ENCODE measurements at places on chromosomes 5 and 9. TPM values are rescaled to one million over a fixed set of nuclear protein-coding genes. Genes with fewer than 3 reads are reported as not detected.

RAD50 gene
- 27.0 TPM for total RNA-seq

TLX3 gene
- total RNA-seq, result not detected

SLC27A6 gene
- not detected for total RNA-seq

PDLIM4 gene
- total RNA-seq, result 153 TPM

EGFLAM gene
- total RNA-seq, result 22.4 TPM

ACOT12 gene
- not detected for total RNA-seq

UBQLN1 gene
- total RNA-seq, result 111 TPM

SAPCD2 gene
- total RNA-seq, result 16.1 TPM

GRCh38 chr5:96081276-96081858 lies 119.7 kb upstream of the ELL2 start:
- DNase-seq, result peak; percentile 88

GRCh38 chr9:138103111-138103848 lies 225.7 kb downstream of the CACNA1B start:
- DNase-seq, result no peak

- DNase-seq, result no peak
These were observed 101.0 kb downstream of the KCNT1 start for GRCh38 chr9:135802876-135803419.

- no peak for DNase-seq
These were observed 152.1 kb downstream of the EFNA5 start for GRCh38 chr5:107518616-107519015.

DNA sequence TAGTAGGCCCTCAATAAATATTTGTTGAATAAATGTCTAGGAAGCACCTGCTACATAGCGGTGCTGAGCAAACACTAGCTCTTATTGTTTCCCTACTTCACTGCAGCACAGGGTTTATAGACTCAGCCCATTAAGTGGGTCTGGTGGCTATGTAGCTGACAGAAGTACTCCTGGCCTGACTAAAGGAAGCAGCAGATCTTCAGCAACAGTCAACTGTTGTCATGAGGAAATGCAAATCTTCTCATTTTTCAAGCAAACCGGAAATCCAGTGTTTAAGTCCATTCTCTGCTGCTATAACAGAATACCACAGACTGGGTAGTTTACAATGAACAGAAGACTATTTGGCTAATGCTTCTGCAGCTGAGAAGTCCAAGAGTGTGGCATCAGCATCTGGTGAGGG lies 2.8 kb upstream of the TEX10 start:
- no peak for DNase-seq

- no peak for DNase-seq
These were observed 24.2 kb upstream of the HAPLN1 start for GRCh38 chr5:83744821-83745220.

GRCh38 chr5:69502767-69503488 lies 10.3 kb downstream of the OCLN start:
- peak; percentile 75 for DNase-seq

DNA sequence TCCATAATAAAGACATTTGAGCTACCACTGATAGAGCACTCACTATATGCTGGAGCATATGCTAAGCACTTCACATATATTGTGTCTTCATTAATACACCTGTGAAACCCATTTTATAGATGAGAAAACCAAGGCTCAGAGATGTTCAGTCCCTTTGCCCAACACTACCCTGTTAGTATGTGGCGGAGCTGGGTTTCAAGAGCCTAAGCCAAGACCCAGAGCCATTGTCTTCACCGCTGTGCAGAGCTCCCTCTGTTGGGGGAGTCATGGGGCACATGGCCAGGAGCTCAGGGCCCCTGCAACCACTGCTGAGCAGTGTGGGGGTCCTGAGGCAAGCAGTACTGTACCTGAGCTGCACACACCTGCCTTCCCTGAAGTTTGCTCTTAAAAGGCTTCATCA lies 37.3 kb upstream of the SLC25A51 start:
- DNase-seq, result no peak

GRCh38 chr9:113901221-113901688 lies 25.1 kb downstream of the ZNF618 start:
- no peak for DNase-seq

DNA sequence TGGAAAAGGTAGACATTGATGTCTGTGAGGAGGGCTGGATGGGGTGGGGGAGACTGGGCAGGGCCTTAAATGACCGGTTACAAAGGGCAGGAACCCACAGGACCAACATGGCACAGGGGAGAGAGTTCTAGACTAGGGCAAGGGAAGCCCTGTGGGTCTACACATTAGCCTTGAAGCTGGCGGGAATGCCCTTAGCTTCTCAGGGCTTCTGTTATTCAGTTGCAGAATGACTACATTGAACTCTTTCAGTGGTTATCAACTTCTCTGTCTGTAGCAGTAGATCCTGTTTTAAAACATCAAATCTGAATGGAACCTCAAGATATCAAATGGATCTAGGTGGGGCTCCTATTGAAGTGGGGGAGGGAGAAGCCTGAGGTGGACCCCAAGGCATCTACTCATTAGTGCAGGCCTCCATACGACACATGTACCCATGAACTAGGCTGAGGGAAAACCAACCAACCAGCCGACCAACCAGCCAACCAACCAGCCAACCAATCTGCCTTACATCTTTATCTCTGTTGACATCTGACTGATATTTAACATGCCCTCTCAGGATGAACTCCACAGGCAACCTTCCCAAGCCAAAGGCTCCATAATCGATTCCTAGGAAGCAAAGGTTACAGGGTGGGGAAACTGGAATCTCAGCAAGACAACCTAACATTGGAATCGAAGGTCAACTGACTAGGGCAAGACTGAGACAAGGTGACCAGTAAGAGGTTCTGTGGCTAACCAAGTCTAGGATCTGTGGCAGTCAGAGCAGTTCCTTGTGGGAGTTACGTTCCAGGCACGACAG lies 48.3 kb downstream of the DAP start:
- no peak for DNase-seq

DNA sequence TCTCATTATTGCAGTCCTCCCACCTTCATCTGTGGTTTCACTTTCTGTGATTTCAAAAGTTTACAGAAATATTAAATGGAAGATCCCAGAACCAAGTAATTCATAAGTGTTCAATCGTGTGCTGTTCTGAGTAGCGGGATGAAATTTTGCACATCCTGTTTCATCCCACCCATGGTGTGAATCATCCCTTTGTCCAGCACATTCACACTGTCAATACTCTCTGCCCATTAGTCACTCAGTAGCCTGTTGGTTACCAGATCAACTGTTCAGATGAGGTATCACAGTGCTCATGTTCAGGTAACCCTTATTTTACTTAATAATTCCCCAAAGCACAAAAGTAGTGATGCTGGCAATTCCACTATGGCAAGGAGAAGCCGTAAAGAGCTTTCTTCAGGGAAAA lies 26.8 kb downstream of the FAM81B start:
- DNase-seq, result peak; percentile 40

GRCh38 chr5:142408536-142408935 lies 83.7 kb upstream of the SPRY4 start:
- DNase-seq, result no peak

DNA sequence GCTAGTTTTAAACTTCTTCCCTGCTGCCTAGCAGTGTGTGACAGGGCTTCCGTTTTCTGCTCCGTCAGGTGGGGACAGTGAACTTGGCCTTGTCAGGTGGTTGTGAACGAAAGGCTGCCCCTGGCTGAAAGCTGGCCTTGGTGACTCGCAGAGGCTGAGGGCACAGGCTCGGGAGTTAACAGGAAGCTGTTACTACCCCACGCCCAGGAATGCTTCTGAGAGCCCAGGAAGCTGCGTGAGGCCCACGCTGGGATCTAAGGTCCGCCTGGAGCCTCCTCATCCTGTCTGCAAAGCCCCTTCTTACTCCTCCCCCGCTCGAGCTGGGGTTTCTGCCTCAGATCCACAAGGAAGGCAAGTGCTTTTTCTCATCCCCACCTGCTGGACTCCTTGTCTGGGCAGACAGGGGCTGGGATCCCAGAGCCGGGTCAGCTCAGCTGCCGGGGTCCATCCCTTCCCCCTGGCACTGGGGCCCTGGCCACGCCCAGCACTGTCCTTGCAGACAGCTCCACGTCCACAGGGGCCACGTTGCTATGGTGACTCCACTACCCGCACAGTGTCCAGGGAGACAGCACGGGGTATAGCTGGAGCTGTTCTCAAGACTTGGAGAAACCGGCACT lies 124.7 kb upstream of the TBC1D2 start:
- no peak for DNase-seq

DNA sequence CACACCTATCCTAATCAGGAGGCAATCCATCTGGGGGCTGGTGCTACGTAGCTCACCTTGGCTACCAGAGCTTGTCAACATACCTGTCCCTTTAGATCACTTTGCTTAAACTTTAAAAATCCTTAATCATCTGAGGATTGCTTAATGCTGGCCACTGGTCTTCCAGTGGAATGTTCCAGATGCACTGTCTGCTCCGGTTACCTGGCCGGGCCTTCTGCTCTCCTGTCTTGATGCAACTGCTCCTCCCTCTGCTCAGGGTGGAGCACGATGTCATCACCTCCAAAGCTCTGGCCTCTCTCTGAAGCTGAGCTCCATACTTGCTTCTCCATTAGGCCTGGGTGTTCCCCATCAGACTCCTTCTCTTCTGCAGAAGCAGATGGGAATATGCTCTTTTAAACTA lies 106.5 kb upstream of the OTULINL start:
- DNase-seq, result no peak

GRCh38 chr9:114825126-114825795 lies 19.4 kb upstream of the TNFSF15 start:
- DNase-seq, result no peak

DNA sequence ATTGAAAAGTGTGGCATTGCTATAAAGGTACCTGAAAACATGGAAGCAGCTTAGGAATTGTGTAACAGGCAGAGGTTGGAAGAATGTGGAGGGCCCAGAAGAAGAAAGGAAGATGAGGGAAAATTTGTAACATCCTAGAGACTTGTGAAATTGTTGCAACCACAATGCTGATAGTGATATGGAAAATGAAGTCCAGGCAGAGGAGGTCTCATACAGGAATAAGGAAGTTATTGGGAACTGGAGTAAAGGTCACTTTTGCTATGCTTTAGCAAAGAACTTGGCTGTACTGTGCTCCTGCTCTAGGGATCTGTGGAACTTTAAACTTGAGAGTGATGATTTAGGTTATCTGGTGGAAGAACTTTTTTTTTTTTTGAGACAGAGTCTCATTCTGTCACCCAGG lies 43.5 kb downstream of the PTPDC1 start:
- DNase-seq, result no peak

All from LHCN-M2 (cell line).